Epithelial cell of proximal tubule (primary cell): ENCODE measurements at places on chromosomes 12 and 14. TPM values are rescaled to one million over a fixed set of nuclear protein-coding genes. Genes with fewer than 3 reads are reported as not detected.

TAS2R9 gene
- not detected in 2 replicates for total RNA-seq

ASPG gene
- total RNA-seq: not detected in 2 replicates

HOXC12 gene
- total RNA-seq: not detected in 2 replicates

SRRM4 gene
- total RNA-seq: under 0.01 TPM in 1 of 2 replicates, not detected in the other

KCNA5 gene
- total RNA-seq: not detected in 2 replicates

FSCB gene
- total RNA-seq: not detected in 2 replicates

RNASE2 gene
- total RNA-seq: not detected in 2 replicates

CAND1 gene
- total RNA-seq: 60.5 and 63.5 TPM in 2 replicates

TAS2R42 gene
- total RNA-seq: not detected in 2 replicates

SERPINA1 gene
- total RNA-seq: 15.3 and 15.8 TPM in 2 replicates
